ENCODE measurements at places on chromosomes 1 and 21.

DNA sequence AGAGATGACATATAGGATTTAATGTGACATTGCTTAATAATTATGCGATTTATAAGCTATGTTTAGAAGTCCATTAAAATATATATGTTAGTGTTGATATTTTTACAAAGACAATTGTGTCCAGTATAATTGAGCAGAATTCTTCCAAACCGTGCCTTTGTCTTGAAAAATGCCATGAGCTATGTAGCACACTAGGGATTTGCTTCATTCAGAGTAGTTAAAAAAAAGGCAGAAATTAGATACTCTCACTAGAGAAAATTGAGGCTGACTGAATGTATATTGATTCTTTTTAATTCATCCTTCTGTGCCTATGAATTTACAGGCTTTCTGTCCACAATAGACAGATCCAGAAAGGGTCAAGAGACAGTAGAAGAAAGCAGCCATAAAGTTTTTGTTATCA lies 429.0 kb downstream of the NEGR1 start:
- no peak for DNase-seq

GRCh38 chr1:56191369-56191768 lies 388.0 kb downstream of the PLPP3 start:
- no peak for DNase-seq

DNA sequence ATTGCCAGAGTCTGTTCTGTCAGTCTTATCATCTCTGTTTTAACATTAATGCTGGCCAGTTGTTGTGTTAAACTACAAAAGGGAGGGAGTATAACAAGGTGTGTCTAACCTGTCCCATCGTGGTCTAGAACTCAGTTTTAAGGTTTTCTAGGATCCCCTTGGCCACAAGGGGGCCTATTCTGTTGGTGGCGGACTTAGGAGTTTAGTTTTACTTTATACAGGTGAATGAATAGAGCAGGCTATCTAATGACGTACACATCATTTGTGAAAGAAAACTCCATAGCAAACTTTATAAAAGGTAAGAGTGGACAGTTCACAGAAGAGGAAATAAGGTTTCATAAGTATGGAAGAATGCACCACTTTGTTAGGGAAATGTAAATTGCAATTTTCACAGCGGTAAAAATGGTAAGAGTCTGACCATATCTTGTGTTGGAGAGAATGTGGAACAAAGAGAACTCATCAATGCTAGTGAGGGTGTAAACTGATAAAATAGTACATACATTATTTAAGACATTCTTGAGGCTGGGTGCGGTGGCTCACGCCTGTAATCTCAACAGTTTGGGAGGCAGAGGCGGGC lies 2.5 kb upstream of the ATF6 start:
- DNase-seq: no peak

GRCh38 chr1:161827786-161828185 lies 61.7 kb downstream of the ATF6 start:
- no peak for DNase-seq

DNA sequence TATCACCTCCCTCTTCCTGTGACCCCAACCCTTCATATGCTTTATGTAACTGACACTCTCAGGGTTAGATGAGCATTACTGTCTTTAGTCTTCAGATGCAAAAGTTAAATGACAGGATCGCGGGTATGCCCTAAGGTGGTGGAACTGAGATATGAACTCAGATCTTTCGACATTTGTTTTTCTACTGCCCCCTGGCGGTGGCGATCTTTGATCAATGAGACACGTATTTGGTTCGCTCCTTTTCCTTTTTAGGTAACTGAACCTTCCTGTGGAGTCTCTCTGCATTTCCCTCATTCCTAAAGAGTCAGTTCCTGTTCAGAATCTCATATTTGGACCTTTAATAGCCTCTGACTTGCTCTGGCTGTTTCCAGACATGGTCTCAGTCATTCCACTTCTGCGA lies 47.8 kb upstream of the ZP4 start:
- DNase-seq: no peak

DNA sequence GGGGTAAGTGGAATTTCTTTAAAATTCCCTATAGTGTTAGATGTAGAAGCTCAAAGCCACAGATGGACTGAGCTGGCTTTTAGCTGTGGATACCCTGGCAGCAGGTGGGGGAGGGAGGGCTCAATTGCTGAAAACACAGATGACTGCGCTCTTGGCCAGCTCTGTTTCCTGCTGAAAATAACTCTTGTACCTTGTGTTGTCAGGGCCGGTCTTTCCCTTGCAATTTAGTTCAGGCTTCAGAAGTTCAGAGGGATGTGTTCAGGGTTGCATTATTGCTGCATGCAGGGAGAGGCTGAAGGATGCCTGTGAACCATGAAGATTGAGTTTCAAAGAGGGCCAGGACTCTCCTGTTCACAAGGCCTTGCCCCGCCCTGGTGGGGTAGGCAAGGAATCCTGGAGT lies 58.1 kb upstream of the GCLM start:
- DNase-seq: no peak

DNA sequence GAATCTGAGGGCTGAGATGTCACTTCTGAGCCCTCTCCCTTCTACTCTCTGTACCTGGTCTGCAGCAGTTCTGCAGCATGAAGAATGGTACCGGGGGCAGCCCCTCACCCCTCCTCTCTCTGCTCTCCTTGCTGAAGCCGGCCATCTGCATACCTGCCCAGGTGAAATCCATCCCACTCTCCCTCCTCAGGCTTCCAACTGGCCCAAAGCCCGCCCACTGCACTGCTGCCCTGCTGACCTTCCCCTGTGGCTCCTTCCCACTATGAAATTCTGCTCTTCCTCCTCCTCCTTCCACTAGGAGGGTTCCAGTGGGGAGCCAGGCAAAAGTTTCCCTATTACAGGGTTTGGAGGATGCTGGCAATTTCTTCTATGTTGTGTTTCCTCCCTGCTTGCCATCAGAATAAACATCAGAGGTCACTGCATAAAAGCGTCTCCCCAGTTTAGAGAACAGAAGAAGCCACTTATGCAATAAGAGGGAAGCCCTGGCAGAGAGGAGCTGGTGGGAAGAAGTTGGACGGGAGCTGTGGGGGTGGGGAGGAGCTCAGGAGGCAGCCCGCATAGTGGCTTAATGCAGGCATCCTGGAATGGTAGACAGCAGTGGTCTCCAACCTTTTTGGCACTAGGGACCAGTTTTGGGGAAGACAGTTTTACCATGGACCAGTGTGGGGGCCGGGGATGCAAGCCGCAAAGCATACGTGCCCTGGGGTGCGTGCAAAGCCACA lies 30.3 kb downstream of the TMCO4 start:
- no peak for DNase-seq

- peak; percentile 12 for DNase-seq
These were observed 10.7 kb upstream of the COL16A1 start for GRCh38 chr1:31714442-31715086.

GRCh38 chr1:7046314-7046713 lies 261.1 kb downstream of the CAMTA1 start:
- no peak for DNase-seq

DNA sequence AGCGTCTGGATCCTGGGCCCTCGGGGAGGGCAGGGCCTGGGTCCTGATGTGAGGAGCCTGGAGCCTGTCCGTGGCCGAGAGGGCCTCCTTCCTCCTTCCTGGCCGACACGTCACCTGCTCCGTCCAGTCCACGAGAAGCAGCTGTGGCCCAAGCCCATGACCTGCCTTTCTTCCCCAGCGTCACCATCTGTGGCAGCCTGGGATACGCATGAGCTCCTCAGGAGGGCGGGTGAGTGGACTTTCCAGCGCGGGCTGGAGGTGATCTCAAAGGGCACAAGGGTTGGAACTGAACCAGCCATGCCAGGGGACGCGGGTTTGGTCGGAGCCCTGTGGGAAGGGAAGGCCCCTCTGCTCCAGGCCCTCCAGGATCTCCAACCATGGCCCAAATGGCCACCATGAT lies 90.4 kb downstream of the DHRS3 start:
- DNase-seq: no peak

GRCh38 chr1:9317591-9318417 lies 25.1 kb downstream of the SPSB1 start:
- DNase-seq: no peak

- DNase-seq: no peak
These were observed 693.7 kb downstream of the MATN1 start for GRCh38 chr1:30029677-30030076.

All from stimulated activated CD4-positive, alpha-beta T cell treated with anti-CD3 and anti-CD28 coated beads, TNF-alpha, amount 100 ng/mL, for 1 hour (primary cell).